ENCODE measurements at places on chromosomes 5 and 9.

- DNase-seq, result no peak
Measured at GRCh38 chr5:132260714-132261551, 3.4 kb downstream of the PDLIM4 start.

DNA sequence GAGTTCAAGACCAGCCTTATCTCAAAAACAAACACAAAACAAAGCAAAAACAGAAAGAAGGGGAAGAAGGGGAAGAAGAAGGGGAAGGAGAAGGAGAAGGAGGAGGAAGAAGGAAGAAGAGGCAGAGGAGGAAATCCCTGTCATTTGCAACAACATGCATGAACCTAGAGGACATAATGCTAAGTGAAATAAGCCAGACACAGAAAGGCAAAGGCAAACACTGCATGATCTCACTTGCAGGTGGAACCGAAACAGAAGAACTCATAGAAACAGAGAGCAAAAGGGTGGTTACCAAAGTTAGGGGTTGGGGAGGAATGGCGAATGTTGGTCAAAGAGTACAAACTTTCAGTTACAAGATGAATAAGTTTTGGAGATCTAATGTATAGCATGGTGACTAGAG is 135.4 kb downstream of the UGCG start:
- DNase-seq, result no peak

DNA sequence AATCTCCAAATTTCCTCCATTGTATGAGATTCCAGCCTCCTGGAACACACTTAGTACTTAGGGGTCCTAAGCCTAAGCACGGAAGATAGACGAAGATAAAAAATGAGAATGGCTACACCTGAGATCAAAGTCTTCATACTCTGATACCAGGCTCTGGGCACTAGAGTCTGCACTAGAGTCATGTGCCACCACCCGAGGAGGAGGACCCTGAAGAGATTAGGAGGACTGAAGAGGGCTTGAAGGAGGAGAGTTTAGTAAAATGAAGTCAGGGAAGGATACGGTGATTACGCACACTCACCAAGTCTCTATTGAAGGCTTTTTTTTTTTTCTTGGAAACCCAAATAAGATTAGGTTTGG is 573 bp upstream of the SPATA24 start:
- no peak for DNase-seq

DNA sequence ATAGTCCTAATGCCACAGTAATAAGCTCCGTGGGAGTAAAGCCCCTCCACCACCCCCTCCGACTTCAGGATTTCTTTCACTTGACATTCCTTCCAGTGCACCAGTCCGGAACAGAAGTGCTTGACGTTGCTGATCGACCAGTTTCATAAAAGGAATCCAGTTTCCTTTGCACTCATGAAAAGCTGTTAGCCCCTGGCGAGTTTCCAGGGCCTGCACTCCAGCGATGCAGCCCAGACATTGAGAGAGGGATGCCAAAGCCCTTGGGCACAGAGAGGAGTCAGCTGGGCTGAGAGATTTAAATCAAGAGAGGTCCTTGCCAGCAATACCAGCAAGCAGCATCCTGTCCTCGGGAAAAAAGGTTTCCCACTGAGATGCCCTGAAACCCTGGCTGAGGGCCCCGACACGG is 170.1 kb downstream of the GABBR2 start:
- no peak for DNase-seq

Data from iPS DF 6.9 (cell line).